ENCODE measurements at places on chromosomes 12 and 14. TPM values are rescaled to one million over a fixed set of nuclear protein-coding genes. Genes with fewer than 3 reads are reported as not detected.

DNA sequence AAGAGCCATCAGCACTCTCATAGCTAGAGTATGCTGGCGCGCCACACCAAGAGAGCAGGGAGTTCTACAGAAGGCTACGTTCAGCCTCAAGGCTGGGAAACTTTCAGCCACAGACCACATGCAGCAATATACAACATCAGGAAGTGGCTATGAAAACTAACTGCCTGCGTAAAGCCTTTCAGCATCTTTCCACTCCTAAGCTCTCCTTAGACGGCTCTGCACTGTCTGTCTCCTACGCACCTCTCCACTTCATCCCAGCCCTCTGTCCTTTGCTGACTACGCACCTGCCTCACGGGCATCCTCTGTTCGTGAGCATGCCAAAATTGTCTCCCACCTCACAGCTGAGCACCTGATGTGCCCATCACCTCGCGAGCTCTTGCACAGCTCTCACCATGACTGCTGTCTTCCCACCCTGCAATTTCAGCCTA lies 9.7 kb downstream of the MPHOSPH9 start:
- no peaks in the 10 kb centered on the region for H3K36me3 ChIP-seq
- no peak overlapping the region for H3K4me3 ChIP-seq
- no peaks in the 10 kb centered on the region for H3K4me1 ChIP-seq
- H3K27me3 ChIP-seq, result no peaks in the 10 kb centered on the region

Gene HOTAIR
- 1.6 TPM for total RNA-seq

DNA sequence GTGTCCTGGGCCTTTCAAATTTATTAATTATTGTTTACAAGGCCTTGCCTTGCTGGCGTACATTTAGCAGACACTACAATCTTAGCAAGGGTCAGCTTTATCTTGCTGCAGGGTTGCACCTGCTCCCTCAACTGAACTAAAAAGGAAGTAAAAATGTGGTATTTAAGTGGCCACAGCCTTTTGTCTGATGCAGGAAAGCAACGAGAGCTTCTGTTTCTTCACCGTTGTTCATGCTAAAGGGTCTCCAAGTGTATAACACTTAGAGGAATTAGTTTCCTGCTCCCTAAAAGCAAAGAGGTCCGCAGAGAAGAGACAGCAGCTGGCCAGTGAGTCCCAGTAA lies 62.8 kb upstream of the EGLN3 start:
- no peaks in the 10 kb centered on the region for H3K4me1 ChIP-seq
- H3K27ac ChIP-seq, result no peak overlapping the region
- H3K36me3 ChIP-seq, result no peaks in the 10 kb centered on the region
- H3K4me3 ChIP-seq, result no peak overlapping the region

Gene MIP
- not detected for total RNA-seq

GRCh38 chr12:16076970-16077522 lies 165.9 kb downstream of the DERA start:
- no peak overlapping the region for H3K4me3 ChIP-seq
- no peak overlapping the region for H3K27ac ChIP-seq
- peak; percentile 9 for DNase-seq
- H3K4me1 ChIP-seq, result peaks cover 7% of the 10 kb centered on the region

- no peaks in the 10 kb centered on the region for H3K4me1 ChIP-seq
- no peaks in the 10 kb centered on the region for H3K36me3 ChIP-seq
- no peak overlapping the region for H3K4me3 ChIP-seq
Measured at GRCh38 chr14:97329701-97330100, 532.5 kb downstream of the VRK1 start.

DNA sequence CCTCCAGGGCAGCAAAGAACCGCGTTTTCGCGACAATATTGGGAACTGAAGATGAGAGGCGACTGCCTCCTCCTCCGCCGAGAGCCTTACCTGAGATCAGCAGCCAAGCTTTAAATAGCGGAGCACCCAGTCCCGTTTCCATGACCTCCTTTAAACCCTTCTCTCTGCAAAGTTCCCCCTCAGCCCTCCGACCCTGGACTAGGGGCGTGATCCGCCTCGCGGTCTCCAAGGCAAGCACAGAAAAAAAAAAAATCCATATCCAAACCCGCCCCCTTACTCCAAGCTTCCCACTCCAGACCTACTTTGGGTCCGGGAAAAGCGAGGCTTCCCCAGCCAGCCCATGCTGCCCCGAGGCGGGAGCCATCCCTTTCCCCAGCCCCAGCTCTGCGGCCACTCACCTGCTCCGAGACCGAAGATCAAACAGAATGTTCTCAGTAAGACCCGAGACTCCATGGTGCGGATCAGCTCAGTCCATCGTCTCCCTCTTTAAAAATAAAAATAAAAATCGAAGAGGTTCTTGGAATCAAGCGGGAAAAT lies 630 bp downstream of the NELL2 start:
- H3K27me3 ChIP-seq, result peaks cover 10% of the 10 kb centered on the region
- no peak for DNase-seq
- H3K4me3 ChIP-seq, result peak overlapping the region; percentile 36
- H3K27ac ChIP-seq, result no peak overlapping the region
- no peaks in the 10 kb centered on the region for H3K36me3 ChIP-seq

GRCh38 chr12:81835783-81836182 lies 76.6 kb upstream of the PPFIA2 start:
- H3K27me3 ChIP-seq, result no peaks in the 10 kb centered on the region
- no peaks in the 10 kb centered on the region for H3K36me3 ChIP-seq
- DNase-seq, result no peak
- H3K27ac ChIP-seq, result no peak overlapping the region
- no peaks in the 10 kb centered on the region for H3K4me1 ChIP-seq

DNA sequence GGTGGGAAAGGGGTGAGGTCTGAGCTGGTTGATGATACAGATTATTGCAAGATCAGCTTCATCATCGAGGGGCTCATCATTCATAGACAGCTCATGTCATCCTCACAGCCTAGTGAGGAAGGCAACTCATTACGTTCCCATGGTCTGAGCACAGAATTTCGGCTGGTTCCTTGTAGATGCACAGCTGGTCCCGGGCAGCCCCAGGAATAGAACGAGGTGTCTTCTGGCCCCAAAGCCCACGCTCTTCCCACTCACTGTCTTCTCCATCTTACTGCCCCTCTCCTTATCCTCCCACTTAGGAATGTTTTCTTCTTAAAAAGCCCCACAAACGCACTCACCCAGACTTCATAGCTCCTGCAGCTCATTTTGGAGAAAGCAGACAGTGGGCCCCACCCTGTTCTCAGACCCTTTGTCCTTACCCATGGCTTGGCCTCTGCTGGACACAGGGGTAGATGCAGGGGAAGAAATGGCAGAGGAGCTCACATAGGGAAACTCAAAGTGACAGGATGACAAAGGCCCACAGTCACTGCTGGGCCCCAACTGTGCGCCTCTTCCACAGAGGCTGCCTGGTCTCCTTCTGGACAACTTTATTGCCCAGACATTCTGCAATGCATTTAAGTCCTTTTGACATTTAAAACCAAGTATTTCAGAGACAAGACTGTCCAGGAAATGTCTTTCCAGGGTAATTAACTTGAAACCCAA lies 162.2 kb downstream of the ADGRD1 start:
- H3K4me3 ChIP-seq, result no peak overlapping the region
- DNase-seq, result no peak
- no peaks in the 10 kb centered on the region for H3K27me3 ChIP-seq
- H3K4me1 ChIP-seq, result no peaks in the 10 kb centered on the region

DNA sequence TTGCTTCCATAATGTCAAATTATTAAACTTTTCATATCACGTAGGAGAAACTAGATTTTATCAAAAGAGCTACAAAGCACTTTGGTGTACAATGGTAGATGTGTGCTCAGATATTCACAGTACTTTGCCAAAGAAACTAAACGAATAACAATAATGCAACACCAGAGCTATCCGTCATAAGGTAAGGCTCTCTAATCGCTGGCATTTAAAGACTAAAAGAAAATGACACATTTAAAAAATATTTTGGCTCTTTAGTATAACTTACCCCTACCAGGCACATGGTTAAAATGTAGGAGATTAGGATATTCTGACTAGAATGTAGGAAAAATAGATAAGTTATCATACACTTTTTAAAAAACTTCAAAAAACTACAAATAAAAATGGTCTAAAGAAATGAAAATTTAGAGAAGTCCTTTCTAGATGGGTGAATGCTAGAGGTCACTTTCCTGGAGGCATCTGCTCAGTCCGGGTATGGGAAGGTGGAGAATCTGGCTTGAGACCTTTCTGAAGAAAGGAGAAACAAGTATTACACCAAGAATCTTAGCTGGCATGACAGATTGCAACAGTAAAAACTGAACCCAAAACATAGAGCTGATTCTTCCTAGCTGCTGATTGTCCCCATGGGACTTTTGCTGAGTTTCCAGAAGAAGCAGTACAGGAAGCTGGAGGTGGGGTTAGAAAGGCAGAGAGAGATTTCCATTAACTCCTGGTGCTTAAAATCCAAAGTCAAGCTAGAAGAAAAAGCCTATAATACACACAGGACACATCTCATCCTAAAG lies 67.9 kb downstream of the FAR2 start:
- no peak overlapping the region for H3K4me3 ChIP-seq
- H3K4me1 ChIP-seq, result peaks cover 8% of the 10 kb centered on the region
- H3K36me3 ChIP-seq, result no peaks in the 10 kb centered on the region
- no peaks in the 10 kb centered on the region for H3K27me3 ChIP-seq

Gene TPH2
- total RNA-seq, result not detected

DNA sequence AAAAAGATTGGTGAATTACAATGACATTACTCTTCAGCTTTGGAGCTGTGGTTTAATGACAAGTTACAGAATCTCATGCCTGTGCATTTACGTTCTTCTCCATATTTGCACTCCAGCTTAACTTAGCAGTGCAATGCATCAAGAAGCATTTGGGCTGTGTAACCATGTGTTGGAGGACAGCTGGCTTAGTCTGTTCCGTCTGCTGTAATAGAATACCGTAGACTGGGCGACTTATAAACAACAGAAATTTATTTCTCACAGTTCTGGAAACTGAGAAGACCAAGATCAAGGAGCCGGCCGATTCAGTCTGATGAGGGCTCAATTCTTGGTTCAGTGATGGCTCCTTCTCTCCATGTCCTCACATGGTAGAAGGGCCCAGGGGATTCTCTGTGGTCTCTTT lies 943.5 kb downstream of the BCL11B start:
- no peak overlapping the region for H3K4me3 ChIP-seq
- no peak for DNase-seq
- H3K27me3 ChIP-seq, result no peaks in the 10 kb centered on the region
- H3K4me1 ChIP-seq, result no peaks in the 10 kb centered on the region
- no peak overlapping the region for H3K27ac ChIP-seq

DNA sequence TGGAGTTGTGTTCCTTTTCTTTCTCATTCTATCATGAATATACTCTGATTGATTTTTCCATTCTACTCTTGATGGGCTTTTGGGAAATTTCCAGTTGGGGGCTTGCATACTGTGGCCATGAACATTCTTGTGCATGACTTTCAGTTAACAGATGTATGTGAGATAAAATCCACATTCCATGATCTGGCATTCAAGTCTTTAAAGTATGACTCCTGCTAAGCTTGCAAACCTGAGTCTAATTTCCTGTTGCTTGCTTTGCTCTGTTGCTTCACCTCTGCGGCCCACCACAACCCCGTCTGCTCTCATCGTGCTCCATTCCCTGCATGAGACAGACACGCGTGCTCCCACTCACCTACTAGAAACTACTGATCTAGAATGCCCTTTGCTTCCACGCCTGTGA lies 24.3 kb upstream of the NPAS3 start:
- no peaks in the 10 kb centered on the region for H3K27me3 ChIP-seq
- no peaks in the 10 kb centered on the region for H3K36me3 ChIP-seq
- no peak overlapping the region for H3K4me3 ChIP-seq
- no peak for DNase-seq

DNA sequence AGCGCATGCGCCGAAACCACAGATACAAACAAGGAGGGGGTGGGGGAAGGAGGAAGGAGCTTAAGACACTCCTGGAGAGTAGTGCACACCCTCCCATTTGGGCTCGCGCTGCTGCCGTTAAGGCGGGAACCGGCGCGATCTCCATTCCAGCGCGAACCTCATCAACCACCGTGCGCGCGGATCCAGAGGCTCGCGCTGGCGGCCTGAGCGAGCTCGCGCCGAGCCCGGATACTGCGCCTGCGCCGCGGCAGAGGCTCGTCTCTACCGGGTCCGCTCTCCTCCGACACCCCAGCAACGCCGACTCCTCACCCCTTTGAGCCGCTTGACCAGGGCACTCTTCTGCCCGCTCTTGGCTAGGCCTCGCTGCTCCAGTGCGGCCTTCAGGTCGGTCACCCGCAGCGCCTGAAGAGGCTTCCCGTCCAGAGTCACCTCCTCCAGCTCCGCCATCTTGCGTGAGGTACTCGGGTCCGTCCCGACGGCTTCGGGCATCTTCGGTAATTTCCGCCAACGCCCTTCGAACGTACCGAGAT lies at the start of gene ACIN1:
ACIN1 (minus strand) TSS at position 471 of the 530 bp plus-strand sequence; CDS start at position 447, 24 bp downstream.
- H3K4me1 ChIP-seq, result peaks cover 3% of the 10 kb centered on the region
- no peak within 1 kb of the TSS for H3K27ac ChIP-seq
- peaks cover 1% of the 10 kb centered on the region for H3K36me3 ChIP-seq

GRCh38 chr14:49160983-49161382 lies 425.2 kb downstream of the RPS29 start:
- no peaks in the 10 kb centered on the region for H3K27me3 ChIP-seq
- H3K36me3 ChIP-seq, result no peaks in the 10 kb centered on the region
- no peak overlapping the region for H3K27ac ChIP-seq
- DNase-seq, result no peak
- H3K4me1 ChIP-seq, result 0 out of 2 replicates have a peak, but pooled peaks cover 5% of the 10 kb centered on the region
